Natural killer cell (primary cell): ENCODE measurements at places on chromosomes 6 and 20.

DNA sequence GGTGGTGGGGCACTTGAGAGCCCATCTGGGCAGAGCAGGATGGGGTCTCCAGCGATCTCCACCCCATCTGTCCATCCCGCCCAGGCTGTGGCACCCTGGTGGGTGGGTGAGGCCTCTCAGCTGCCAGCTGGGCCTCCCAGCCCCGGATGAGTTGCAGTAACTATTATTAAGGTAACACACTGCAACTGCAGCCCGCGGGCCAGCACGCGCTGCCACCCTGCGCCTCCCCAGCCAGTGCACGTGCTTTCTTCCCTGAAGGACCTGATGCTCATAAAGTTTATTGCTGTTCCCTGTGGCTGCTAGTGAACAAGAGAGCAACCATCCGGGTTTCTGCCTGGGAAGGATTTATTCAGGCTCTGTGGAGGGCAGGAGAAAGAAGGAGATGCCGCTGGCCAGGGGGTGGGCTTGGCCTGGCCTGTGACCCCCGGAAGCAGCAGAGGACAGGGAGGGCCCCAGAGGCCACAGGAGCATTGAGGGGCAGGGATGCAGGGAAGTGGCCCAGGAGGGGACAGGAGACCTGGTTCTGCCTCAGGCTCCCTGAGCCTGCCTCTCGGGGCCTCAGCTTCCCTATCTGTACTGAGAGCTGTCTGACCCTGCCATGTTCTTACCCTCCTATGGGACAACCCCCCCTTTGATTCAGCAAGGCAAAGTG is 1.7 kb downstream of the IP6K3 start:
- DNase-seq: no peak

DNA sequence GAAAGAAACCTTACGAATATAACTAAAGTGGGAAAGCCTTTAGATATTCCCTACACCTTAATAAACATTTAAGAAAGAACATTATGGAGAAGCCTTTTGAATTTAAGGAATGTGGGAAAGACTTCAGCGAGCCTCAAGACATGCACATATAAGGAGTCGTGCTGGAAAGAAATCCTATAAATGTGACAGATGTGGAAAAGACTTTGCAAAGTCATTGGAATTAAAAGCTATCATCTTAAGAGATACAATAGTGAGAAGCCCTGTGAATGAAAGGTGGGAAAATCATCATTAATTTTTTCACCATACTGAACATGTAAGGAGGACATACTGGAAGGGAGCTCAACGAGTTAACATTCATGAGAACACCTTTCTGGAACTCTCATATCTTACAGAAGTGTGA is 650.5 kb upstream of the DEFB115 start:
- no peak for DNase-seq

DNA sequence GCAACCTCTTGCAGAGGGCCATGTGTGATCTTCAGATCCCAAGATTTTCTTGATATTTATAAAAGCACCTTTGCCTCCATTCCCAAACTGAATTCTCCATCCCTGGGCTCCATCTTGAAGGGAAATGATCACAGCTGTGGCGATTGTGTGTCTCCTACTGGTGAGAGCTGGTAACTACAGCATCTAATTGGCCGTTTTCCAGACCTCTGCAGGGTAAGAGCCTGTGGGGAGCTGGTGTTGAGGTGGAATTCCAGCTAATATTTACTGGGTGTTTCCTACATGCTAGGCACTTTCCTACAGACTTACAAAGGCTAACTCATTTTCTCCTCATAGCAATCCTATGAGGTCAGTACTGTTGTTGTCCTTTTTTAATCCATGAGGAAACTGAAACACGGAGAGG is 59.2 kb upstream of the FNDC1 start:
- no peak for DNase-seq

DNA sequence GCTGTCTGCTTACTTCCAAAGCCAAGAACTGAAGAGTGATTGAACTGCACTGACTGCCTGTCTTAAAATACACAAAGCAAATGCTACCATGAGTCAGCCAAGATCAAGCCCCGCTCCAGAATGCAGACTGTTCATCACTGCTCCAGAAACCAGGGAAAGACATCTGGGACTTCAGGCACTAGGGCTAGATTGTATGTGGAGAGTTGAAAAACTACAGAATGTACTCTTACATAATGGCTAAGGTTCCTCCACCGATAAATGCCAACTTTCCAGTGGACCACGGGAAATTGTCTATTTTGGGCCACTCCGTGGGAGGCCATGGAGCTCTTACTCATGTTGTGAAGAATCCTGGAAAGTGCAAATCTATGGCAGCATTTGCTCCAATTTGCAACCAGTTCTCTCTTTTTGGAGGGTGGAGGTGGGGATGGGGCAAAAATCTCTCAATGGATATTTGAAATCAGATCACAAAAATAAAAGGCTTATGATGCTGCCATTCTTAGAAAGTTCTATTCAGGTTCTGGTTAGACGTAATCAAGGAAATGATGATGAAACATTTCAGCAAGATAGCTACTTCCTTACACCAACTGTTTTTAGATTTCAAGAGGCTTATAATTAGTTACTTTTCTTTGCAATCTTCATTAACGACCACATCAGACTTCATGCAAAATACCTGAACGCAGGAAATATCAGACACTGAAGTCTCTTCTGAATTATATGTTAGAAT is 11.8 kb upstream of the CAP2 start:
- no peak for DNase-seq

- DNase-seq: no peak
Measured at GRCh38 chr6:53411451-53411850, 62.7 kb upstream of the ELOVL5 start.

GRCh38 chr20:48189181-48189580 is 403.9 kb upstream of the SULF2 start:
- DNase-seq: no peak

GRCh38 chr6:14228571-14228970 is 111.0 kb downstream of the CD83 start:
- no peak for DNase-seq
